ENCODE measurements at places on chromosomes 2 and 18.

GRCh38 chr18:39350945-39351344, 1785.3 kb upstream of the CELF4 start:
- DNase-seq: no peak

- peak; percentile 11 for DNase-seq
Measured at GRCh38 chr18:80171054-80171872, 62.2 kb downstream of the ADNP2 start.

GRCh38 chr2:236575510-236575909, 5.9 kb downstream of the ACKR3 start:
- DNase-seq: no peak

DNA sequence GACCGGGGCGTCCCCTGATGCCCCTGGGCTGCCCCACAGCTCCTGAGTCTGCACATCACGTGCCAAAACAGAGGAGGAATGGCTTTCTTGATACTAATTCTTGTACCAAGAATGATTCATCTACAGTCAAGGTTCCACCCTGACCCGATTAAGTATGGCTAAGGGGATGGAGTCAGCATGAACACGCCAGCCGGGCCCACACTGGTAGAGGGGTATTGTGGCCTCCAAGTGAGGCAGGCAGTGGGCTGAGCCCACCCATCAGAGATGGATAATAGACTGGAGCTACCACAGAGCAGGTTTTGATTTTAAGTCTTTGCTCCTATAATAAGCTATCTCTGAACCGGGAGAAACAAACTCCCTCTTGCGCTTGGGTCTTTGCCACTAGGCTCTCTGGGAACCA, 17.9 kb upstream of the GNAL start:
- DNase-seq: no peak

DNA sequence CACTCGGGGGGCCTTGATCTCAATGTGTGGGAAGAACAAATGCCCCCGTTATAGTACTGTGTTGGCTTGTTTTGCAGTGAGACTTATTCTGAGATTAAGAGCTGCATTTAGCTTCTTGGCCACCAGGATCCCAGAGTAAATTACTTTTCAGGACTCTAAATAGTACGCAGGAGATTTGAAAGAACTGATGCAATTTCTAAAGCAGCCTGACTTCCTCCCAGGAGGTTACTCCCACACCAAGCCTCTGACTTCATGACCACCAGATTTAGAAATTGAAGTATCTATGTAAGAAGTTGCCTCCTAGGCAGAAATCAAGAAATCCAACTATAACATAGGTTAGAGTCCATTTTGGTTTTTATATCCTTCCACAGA, 67.0 kb downstream of the FEZ2 start:
- DNase-seq: no peak

All from activated CD4-positive, alpha-beta T cell treated with anti-CD3 and anti-CD28 coated beads, Interleukin-2, amount 50 U/mL, for 4 hours (primary cell).